ENCODE measurements at places on chromosomes 5 and 9.

DNA sequence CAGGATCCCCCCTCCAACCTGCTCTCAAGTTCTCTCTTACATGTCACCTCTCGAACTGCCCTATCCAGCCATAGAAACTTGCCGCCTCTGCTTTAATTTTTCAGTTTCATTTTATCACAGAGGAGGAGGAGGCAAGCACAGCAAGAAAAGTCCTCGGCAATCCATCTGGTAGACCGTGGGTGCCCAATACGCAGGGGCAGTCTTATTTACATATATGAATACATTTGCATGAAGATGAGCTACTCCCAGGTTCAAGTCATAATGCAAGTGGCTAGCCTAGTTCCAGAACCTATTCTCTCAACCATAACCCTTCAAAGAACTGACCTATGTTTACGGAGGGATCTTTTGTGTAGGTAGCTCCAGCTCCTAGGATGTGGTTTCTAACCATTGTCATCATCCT lies 223.2 kb upstream of the PANK3 start:
- no peak for DNase-seq

DNA sequence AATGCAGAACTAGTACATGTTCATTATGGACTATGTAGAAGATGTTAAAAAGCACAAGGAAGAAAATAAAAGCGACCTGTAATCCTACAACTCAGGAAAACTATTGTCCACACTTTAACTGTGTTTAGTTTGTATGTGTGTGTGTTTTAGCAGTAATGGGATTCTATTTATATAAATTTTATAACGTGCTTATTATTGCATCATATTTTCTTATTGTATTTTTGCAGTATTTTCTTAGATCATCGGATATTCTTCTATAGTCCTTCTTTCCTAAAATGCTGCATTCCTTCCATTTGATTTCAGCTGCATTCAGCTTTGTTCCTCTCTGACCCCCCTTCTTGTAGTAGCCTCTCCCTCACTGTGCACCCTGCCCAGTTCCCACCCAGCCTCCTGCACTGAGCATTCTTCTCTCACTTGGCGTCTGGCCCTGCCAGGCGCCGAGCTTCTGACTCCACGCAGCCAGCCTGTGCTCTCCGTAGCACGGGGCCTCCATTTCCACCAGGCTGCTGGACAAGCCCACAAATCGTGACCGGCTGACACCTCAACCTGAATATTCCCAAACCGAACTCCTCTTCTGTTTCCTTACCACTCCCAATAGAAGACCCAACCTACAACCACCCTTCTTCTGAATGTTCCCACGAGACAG lies 39.9 kb downstream of the MVB12B start:
- no peak for DNase-seq

- DNase-seq: no peak
Measured at GRCh38 chr9:119318371-119318770, 50.9 kb downstream of the BRINP1 start.

- no peak for DNase-seq
Measured at GRCh38 chr9:116483622-116484491, 203.2 kb upstream of the TRIM32 start.

DNA sequence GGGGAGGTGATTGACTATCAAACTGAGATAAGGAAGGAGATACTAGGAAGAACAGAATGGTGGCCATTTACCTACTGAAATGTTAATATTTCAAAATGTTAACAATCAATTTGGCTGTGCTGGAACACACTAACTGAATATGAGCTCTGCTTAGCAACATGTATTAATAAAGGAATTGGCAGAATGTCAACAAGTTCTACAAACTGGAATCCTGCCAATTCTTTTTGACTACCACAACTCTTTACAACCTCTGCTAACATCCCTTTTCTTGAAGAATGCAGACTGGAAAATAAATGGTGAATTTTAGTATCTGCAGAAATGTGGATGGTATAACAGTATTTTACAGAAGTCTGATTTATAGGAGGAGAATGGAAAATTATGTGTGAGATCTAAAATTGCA lies 446.4 kb downstream of the ISL1 start:
- no peak for DNase-seq

GRCh38 chr5:132458651-132459030 lies 31.9 kb downstream of the IRF1 start:
- no peak for DNase-seq

GRCh38 chr9:106575823-106576222 lies 287.1 kb upstream of the ZNF462 start:
- no peak for DNase-seq

DNA sequence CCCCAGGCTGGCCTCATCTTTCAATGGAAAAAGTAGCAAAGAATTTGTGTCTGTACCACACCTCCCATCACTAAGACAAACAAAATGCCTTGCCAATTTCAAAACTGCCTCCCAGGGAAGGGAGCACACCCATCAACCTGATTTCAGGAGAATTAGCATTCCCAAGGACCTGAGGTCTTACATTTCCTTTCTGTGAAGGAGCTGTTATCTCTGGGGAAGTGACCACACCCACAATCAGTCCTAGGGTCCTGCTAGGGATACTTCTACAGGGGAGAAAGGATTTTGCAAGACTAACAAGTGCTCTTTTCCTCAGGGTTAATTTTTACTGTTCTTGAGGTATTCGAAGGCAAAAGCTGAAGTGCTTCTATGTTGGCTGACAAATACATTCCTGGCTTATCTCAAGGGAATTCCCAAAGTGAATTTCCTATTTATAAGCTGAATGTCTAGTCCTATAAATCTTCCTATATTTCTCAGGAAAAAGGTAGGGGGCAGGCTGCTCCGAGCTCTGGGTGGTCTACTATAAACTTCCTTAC lies 97.4 kb upstream of the ITGA1 start:
- no peak for DNase-seq
